ENCODE measurements at places on chromosomes 12 and 14.

GRCh38 chr12:94873734-94874517, 129.6 kb downstream of the NDUFA12 start:
- DNase-seq, result no peak

DNA sequence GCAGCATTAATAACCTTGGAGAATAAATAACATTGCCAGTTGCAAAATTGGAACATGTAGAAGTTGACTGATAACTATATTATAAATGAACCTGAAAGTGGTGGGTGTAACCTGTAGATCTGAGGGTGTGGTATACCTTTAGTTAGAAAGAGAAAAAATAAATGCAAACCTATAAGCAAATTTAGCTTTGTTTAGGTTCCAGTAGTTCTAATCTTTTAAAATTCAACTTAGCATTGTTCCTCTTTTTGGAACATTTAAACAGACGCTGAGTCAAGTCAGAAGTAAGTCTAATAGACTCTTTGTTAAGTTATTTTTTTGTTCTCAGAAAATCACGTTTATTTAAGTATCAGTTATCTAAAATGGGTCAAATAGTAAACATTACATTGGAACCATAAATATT, 120.0 kb downstream of the DNAI7 start:
- DNase-seq, result no peak

GRCh38 chr14:94562941-94563883, 2.0 kb downstream of the SERPINA4 start:
- DNase-seq, result no peak

DNA sequence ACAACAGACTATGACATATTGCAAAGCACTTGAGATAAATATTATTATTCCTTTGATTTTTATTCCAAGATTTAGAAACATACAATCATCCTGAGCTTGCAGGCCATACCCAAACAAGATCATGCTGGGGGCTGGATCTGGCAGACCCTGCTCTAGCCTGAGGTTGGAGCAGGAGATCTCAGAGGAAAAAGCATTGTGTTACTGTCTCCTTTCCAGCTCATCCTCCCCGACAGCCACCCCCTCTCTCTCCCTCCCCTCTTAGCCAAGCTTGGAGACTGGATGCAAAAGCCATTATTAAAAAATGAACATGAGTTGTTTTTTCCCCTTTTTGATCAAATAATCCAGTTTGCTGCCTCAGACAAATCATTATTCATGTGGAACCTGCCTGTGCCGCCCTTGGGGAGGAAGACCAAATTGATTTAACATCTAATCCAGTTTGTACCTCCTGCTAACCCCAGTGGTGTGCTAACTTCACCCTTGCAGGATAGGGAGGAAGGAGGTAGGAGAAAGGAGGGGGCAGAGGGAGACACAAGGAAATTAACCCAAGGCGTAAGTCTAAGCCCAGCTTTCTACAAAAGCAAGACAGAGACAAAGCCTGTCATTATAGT, 565.8 kb upstream of the TBX3 start:
- DNase-seq, result no peak

DNA sequence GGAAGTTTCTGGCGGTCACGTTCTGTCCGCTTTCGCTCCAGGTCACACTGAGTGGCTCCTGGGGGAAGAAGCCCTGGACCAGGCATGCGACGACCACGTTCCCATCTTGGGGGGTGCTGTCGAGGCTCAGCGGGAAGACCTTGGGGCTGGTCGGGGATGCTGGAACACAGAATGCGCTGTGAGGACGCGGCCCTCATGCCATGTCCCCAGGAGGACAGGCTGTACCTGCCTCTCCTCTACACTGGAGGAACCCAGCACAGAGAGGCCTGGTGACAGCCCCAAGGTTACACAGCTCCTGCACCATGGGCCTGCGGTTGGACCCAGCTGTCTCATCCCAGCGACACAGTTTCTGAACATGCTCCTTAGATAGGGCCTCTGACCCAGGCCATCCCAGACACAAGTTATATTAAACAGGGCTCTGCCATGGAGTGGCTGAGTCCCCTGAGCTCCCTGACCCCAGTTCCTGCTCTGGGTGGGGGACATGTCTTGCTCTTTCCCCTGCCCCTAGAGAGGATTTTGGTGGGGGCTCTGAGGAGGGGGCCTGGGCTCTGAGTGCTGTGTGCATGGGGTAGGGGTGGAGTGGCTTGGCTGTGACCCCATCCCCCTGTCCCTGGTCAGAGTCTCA, 62.0 kb downstream of the TMEM121 start:
- no peak for DNase-seq

- DNase-seq, result no peak
Observed at GRCh38 chr14:83975841-83976770, 1553.8 kb upstream of the FLRT2 start.

GRCh38 chr12:49609059-49609874, 3.8 kb upstream of the FAM186B start:
- no peak for DNase-seq

GRCh38 chr12:68118096-68118755, 41.3 kb downstream of the IFNG start:
- DNase-seq, result no peak

DNA sequence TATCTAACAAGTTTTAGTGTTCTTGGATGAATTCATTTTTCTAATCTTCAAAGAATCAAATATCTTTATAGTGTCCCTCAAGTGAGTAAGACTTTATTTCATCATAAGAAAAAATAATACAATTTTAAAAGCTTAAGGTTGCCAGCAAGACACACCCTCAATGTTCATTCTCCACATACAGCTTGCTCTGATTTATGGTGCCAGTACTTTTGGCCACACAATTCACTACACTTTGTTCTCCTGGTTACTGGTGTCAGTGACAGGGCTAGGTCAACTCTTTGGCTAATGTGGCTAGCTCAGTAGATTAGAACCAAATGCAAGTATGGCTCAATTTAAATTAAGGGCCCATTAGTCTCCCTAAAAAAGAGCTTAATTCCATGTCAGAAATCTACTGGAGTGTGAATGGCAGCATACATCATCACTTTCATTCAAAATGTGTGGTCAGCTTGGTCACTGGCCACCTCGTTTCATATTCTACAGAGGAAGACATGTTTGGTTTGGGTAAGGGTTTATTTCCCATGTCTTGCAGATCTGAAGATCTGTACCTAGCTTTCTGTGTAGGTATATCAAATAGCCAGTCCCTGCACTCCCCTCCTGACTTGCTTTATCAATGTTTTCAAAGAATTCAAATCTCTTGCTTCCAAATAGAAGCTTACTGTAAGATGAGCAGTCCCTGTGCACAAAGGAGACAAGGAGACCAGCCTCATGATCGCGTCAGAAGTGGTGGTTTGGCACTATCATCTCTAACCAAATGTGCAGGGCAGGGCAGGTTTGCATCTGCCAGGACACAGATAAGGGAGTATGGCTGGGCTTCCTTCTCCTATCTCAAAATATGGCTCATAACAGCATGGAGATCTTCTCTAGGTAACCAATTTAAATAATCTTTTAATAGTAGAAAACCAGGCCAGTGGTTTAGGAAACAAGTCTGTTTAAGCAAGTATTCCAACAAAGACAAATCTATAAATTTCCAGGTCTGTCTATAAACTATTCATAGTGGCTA, 31.3 kb downstream of the HECTD4 start:
- DNase-seq, result no peak

- DNase-seq, result no peak
Observed at GRCh38 chr12:109113661-109114321, 2.6 kb upstream of the ACACB start.

DNA sequence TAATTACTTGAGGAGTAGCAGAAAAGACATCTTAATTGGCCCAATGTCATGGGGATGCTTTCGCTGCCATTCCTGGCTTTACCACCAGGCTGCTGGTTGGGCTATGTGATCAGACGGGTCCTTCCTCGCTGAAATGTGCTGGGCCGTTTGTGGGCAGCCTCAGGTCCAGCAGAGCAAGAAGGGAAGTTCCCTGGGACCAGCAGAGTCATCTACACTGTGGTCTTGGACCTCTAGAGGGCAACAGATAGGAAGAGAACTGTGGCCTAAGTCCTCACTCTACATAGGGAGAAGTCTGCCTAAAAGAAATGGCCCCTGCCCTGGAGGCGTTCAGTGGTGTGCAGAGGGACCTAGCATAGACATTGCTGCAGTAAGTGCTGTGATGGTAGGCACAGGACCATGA, 10.9 kb downstream of the EVL start:
- no peak for DNase-seq

DNA sequence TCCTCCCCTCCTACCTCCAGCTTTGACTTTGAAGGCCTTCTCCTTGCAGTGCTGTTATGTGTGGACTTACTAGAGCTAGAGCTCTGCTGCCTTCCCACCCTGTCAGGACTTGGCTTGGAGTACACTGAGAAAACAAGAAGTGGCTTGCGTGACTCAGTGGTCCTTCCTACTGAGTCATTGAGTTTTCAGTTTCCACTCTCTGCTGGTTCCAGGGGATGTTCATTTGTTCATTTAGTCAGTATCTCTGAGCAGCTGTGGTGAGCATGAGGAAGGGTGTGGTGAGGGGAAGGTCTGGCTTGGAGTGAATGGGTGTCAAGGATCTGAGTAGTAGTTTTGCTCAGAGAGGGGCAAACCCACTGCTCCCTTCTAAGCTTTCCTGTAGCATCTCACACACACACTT, 17.2 kb upstream of the ELK3 start:
- DNase-seq, result no peak

DNA sequence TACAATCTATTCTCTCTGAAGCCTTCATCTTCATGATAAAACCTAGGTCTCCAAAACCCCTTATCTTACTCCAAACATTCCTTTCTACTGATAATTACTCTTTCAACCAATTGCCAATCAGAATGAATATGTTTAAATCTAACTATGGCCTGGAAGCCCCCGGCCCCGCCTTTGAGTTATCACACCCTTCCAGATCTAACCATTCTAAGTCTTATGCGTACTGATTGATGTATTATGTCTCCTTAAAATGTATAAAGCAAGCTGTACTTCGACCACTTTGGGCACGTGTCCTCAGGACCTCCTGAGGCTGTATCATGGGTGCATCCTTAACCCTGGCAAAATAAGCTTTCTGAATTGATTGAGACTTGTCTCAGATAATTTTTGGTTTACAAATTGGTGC, 14.4 kb downstream of the PABPN1 start:
- no peak for DNase-seq

- DNase-seq, result no peak
Observed at GRCh38 chr12:104138797-104139152, 765 bp upstream of the NFYB start.

- no peak for DNase-seq
Observed at GRCh38 chr12:25764892-25765291, 193.6 kb upstream of the RASSF8 start.

GRCh38 chr12:54383041-54383609, 1.4 kb downstream of the ZNF385A start:
- DNase-seq, result no peak

DNA sequence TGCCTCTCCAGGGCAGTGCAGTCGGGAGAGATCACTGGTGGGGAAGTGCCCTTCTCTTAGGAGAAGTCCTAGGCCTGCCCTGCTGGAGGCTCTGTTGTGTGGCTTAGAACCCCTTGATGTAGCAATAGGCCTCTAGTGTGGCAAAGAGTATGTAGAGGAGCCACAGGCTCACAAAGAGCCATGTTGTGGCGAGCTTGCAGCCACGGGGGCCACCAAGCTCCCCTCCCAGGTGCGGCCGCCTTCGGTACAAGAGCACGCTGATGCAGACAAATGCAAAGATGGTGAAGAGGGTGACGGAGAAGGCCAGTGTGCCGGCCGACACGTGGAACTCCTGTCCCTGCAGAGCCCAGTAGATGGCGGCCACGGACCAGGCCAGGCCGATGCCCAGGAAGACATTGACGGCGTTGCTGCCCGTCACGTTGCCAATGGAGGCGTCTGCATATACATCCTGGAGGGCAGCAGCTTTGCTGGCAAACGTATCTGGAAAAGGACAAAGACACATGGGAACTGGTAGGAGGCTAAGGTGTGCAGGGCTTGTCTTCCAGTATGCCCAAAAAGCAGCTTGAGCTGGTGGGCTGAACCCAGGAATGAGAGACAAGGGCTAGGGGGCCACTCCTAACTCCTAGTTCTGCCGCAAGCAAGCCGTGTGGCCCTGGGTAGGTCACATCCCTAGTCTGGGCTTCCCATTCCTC, 142.8 kb downstream of the SLC8A3 start:
- DNase-seq, result peak; percentile 72

- DNase-seq, result peak; percentile 91
Observed at GRCh38 chr14:77088219-77088618, 9.8 kb upstream of the CIPC start.

- no peak for DNase-seq
Observed at GRCh38 chr12:96063046-96063445, 27.7 kb upstream of the LTA4H start.

- no peak for DNase-seq
Observed at GRCh38 chr12:74847169-74847568, 309.5 kb downstream of the ATXN7L3B start.
